Suppressor macrophage treated with lipopolysaccharide for 1 hour (primary cell): ENCODE measurements at places on chromosomes 16 and 17.

- no peak for DNase-seq
These were observed 1.6 kb upstream of the TMEM220 start for GRCh38 chr17:10731408-10731879.

- DNase-seq: no peak
These were observed 13.4 kb downstream of the RAB5C start for GRCh38 chr17:42141382-42141781.

DNA sequence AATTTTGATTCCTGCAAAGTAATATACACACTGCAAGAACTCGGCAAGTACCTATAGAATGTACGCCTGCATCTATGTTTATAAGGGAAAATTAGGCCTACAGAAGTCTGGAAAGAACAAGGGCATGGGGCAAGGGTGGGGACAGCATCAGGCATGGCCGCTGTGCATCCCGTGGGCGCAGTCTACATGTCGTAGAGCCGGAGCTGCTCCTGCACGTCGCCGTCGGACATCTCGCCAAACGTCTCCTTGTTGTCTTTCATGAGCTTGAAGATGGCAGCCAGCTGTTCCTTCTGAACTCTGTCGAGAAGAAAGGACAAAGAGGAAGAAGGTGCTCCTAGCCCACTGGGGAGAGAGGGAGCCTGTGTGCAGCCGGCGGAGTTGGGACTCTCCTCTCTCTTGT is 33.4 kb downstream of the MXRA7 start:
- no peak for DNase-seq

DNA sequence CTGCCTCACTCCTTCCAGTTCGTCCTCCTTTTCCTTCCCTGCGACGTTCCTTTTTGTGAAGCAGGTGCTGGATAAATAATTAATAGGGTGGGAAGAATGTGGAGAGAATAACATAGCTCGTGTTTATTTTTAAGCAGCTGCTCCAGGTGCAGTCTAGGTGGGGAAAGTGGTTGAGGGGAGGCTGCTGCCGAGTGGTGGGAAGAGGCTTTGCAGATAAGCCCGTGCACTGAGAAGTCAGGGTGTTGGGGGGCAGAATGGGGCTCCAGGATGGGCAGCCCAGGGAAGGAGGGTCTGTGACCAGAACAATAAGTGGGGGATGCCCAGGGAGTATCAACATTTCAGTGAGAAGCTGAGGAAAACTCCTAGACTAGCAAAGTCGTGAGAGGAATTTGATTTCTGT is 300.5 kb downstream of the CPPED1 start:
- DNase-seq: no peak

GRCh38 chr17:79861413-79862216 is 22.4 kb upstream of the CBX4 start:
- no peak for DNase-seq

GRCh38 chr16:11396241-11397048 is 51.2 kb downstream of the RMI2 start:
- DNase-seq: peak; percentile 82

GRCh38 chr17:73645050-73645871 is 1.0 kb upstream of the SDK2 start:
- peak; percentile 45 for DNase-seq

DNA sequence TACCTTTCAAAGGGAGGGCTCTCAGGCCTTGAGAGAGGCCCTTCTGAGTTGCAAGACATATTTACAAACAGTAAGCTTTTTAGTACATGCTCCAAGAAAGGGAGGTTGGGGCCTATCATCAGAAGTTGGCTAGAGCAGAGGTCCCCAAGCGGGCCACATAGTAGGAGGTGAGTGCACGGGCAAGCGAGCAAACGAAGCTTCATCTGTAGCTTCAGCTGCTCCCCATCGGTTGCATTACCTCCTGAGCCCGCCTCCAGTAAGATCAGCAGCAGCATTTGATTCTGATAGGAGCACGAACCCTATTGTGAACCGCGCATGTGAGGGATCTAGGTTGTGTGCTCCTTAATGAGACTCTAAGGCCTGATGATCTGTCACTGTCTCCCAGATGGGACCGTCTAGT is 26.2 kb downstream of the PRDM7 start:
- no peak for DNase-seq

GRCh38 chr17:61662741-61663140 is 71.7 kb upstream of the NACA2 start:
- DNase-seq: no peak

DNA sequence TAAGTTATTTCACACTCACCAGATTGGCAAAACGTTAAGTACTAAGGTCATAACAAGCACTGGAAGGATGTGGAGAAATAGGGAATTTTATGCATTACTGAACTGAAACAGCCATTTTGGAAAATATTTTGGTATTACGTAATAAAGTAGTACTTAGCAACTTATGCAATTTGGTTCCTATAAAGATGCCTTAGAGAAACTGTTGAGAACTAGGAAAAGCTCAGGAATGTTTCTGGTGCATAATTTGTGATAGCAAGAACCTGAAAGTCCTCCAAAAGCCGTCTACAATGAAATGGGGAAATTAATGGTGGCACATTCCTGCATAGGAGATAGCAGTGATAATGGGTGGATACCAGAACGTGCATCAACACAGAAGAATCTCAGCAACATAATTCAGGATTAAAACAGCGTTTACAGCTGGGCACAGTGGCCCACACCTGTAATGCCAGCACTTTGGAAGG is 472.5 kb downstream of the WWOX start:
- peak; percentile 20 for DNase-seq

- DNase-seq: peak; percentile 88
These were observed 120.6 kb downstream of the XYLT1 start for GRCh38 chr16:17350207-17350606.

GRCh38 chr17:4742133-4742532 is 2.4 kb upstream of the CXCL16 start:
- DNase-seq: no peak

DNA sequence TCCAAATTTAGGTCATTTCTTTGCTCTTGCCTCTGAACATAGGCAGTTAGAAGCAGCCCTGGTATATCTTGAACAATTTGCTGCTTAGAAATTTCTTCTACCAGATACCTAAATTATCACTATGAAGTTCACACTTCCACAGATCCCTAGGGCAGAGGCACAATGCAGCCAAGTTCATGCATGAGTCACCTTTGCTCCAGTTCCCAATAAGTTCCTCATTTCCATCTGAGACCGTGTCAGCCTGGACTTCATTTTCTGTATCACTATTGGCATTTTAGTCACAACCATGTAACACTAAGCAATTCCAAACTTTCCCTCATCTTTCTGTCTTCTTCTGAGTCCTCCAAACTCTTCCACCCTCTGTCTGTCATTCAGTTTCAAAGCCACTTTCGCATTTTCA is 45.0 kb downstream of the KCNJ16 start:
- DNase-seq: peak; percentile 80

DNA sequence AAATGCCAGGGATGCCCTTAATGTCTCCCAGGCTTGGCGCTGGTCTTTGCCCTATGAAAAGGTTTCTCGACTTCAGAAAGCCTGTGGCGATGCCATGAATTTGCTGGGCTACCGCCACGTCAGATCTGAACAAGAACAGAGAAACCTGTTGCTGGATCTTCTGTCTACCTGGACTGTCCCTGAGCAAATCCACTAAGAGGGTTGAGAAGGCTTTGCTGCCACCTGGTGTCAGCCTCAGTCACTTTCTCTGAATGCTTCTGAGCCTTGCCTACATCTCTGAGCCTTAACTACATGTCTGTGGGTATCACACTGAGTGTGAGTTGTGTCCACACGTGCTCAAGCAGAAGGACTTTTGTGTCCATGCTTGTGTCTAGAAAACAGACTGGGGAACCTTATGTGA is 11.4 kb downstream of the CHST4 start:
- DNase-seq: peak; percentile 42

- peak; percentile 93 for DNase-seq
These were observed 7.8 kb downstream of the SUPT4H1 start for GRCh38 chr17:58344047-58344790.

DNA sequence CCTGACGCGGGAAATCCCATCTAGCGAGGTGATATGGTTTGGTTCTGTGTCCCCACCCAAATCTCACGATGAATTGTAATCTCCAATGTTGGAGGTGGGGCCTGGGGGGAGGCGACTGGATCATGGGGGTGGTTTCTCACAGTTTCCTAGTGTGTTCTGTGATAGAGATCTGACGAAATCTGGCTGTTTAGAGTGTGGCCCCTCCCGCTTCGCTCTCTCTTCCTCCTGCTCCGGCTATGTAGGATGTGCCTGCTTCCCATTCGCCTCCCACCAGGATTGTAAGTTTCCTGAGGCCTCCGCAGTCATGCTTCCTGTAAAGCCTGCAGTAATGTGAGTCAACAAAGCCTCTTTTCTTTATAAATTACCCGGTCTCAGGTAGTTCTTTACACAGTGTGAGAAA is 31.6 kb downstream of the IFT140 start:
- peak; percentile 11 for DNase-seq

DNA sequence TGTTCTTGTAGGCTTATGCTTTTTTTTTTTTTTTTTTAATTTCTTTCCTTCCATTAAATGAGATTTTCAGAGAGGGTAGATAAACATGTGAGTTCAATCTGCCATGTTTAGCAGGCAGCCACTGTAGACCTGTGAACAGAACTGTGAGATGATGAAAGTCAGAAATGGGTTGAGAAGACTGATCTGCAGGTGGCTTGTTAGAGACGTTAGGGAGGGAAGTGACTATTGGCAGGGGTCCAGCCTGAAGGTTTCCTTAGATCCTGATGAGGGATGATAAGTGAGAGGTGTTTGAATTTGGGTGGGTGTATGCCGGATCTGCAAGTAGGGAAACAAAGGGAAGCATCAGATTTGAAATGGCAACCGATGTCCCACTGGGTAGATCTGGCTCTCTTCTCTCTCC is 157.8 kb downstream of the HS3ST3B1 start:
- no peak for DNase-seq

- no peak for DNase-seq
These were observed 203.6 kb upstream of the CACNG3 start for GRCh38 chr16:24052329-24053098.

DNA sequence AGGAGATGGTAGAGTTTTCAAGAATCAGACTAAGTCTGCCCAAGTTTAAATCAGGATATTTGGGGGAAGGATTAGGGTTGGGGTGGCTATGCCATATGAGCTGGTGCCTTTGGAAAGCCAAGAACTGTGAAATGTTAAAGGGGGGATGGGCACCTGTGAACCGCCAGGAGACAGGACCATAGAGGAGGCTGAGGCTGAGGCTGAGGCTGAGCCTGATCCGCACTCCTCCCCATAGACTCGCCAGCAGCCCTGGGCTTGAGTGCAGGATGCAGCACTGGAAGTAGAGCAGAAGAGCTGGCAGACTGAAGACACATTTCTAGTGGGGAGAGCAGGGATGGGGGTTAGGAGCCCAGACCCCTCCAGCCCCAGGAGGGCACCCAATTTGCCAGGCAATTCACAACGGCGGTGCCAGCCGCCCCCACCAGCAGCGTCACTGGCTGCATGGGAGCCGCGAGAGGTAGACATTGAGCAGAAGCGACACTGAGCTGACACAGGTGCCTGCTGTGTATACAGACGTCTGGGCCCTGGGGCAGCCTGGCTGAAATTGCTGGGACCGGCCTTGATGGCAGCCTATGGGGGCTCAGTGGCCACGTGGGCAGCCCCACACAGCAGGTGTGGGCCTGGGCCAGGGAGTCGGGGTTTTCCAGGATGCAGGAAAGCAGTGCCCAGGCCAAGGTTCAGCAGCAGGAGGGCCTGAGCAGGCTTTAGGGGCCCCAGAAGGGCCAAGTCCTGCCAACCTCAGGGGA is 9.2 kb downstream of the PIMREG start:
- DNase-seq: no peak

DNA sequence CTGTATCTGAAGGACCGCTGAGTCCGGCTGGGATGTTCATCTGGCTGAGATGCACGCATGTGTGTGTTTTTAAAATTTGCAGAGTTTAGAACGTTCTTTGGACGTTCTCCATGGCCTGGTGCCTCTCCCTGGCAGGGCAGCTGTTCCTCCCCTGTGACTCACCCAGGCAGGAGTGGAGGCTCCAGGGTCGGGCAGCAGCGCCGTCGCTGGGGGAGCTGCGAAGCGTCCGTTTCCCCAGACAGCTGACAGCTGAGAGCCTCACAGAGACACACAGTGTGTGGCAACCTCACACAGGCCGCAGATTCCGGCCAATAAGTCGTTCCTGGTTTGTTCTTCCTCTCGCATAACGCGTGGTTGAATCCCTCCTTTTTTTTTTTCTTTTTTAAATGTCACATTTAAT is 80.6 kb downstream of the OR1D5 start:
- no peak for DNase-seq

GRCh38 chr17:36880268-36880905 is 56.9 kb upstream of the LHX1 start:
- DNase-seq: no peak

- DNase-seq: no peak
These were observed 50.8 kb upstream of the KLHDC4 start for GRCh38 chr16:87816507-87817100.
